Activated CD4-positive, alpha-beta memory T cell treated with anti-CD3 and anti-CD28 coated beads for 36 hours (primary cell): ENCODE measurements at places on chromosomes 16 and 17. TPM values are rescaled to one million over a fixed set of nuclear protein-coding genes. Genes with fewer than 3 reads are reported as not detected.

DNA sequence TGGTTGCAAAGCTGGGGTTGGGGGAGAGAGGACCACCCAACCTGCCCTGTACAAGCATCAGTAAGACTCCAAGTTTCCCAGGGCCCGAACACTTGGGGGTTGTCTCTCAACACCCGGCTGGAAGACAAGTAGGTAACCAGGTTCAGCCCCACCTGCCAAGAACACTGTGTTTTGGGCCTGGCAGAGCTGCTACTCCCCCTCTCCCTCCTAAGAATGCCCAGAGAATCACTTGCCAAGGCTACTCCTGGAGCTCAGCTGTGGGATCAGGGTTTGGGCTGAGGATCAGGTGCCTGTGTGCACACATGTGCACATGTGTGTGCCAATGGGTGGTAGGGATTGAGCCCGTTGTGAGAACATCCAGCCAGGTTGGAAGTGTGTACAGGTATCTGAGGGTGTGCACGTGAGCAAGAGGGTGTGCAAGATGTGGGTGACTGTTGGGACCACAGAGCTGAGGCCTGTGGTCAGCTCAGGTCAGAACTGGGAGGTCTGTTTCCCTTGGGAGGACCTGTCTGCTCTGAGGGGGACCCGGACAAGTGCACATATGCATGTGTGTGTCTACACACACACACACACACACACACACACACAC is 2.3 kb downstream of the HSD11B2 start:
- peaks cover 13% of the 10 kb centered on the region for H3K4me1 ChIP-seq
- peaks cover 1% of the 10 kb centered on the region for H3K36me3 ChIP-seq
- H3K27ac ChIP-seq = no peak overlapping the region
- H3K4me3 ChIP-seq = no peak overlapping the region
- DNase-seq = no peak

DNA sequence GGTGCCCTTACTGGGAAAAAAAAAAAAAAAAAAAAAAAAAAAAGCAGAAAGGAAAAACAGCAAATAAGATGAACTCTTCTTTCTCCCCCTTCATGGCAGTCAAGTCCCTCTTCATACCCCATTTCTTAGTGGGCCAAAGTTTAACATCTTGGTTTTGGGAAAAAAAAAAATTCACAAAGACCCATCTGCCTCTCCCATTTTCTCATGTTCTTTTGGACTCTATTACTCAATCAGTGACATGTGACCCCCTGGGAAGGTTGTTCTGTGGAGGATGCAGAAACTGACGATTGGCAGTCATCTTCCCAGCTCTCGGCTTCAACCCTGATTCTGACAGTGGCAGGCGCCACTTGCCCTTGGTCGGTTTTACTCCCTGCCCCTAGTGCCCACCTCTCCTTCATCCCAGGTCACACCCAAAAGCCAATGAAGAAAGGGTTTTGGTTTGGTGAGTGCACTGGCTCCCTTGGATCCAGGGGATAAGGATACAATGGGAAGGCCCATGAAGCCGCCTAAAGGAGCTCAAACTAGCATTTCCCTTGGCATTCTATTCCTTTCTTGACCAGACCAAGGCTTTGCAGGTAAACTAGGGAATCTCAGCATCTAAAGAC is 60.7 kb upstream of the TBX2 start:
- H3K4me3 ChIP-seq = no peak overlapping the region
- DNase-seq = no peak
- H3K4me1 ChIP-seq = no peaks in the 10 kb centered on the region

The CALB2 gene
- total RNA-seq = not detected

The GDPD1 gene
- total RNA-seq = 3.5 TPM

The GLTPD2 gene
- not detected for total RNA-seq

DNA sequence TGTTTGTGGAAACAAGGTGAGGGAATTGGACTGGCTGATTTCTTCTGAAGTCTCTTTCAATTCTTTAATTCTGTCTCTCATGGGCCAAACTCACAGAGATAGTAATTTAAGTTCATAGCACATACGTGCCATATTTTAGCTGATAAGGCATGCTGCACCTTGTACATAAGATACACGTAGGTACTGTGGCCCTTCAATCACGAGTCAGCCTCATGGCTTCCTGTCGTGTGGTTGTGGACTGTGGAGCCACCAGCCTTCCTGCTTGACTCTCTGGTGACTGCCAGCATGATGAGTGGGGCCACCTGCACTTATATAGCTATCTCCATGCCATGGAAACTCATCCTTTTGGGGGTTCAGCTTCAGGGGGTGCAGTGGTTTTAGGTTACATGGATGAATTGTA is 25.1 kb downstream of the KSR1 start:
- H3K27me3 ChIP-seq = no peaks in the 10 kb centered on the region
- DNase-seq = peak; percentile 76
- no peak overlapping the region for H3K4me3 ChIP-seq
- no peaks in the 10 kb centered on the region for H3K36me3 ChIP-seq
- H3K27ac ChIP-seq = peak overlapping the region; percentile 73

The RASL10B gene
- 0.73 TPM for total RNA-seq
